ENCODE measurements at places on chromosomes 2 and 18.

DNA sequence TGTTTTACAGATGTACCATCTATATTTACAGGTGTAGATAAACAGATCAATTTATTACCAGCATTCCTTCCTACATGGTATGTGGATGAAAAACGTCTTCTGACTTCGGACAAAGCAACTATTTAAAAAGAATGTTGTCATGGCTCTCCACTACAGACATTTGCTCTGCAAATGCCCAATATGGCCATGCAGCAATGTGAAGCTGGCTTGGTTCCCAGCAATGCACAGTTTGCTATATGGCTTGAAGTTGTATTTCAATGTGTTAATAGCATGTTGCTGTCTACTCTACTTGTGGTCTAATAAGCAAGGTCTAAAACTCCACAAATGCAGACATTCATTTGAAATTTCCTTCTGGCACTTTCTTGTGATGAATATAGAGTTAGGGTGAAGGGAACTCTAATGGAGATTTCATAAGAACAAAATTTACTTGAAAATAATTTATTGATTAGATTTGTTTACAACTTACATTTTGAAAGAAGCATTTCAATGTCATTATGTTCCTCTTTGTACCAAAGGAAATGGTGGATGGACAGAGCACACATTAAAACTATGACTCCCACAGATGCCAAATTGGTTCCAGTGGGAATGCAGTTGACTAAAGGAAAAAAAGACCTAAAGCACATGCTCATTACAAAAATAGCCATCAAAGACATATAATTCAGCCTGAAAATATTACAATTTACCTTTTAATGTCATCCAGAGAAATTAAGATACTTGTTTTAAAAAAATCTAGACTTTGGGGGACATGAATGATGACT, 234.0 kb downstream of the DYM start:
- DNase-seq = no peak

DNA sequence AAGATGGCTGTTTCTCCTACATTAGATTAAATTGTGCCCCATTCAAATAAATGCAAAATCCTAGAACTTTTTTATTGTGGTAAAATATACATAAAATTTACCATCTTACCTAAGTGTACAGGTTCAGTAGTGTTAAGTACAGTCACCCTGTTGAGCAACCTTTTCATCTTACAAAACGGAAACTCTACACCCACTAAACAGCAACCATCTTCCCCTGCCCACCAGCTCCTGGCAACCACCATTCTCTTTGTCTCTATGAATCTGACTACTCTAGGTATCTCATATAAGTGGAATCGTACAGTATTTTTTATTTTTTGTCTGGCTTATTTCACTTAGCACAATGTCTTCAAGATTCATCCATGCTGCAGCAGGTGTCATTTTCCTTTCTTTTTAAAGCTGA, 53.0 kb downstream of the ASXL2 start:
- DNase-seq = no peak

DNA sequence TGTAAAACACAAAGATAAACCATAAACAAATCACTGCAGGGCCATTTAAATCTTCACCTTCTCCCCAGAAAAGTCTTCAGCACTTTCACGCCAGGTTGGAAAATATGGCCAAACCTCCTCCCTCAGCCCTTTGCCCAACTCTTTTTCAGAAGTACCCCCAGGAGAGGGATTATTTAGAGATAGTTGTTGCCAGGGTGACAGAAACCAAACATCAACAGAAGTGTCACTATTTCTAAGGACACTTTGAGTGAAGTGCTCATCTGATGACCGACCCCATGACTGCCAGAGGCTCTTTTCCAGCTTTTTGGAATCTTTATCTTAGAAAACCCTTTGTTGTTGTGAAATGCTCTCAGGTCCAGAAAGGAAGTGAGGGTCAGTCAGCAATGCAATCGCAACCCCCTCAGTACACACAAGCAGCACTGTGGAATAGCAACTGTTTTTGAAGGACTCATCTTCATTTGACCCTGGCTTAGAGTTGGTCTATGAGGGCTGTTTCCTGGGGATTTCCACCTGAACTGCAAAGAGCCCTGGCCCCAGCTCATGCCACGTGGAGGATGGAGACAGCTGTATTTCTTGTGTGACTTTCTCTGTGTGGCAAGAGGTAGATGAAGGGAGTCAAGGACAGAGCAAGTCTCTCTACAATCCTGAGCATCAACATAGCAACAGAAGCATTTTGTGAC, 114.0 kb upstream of the STON1 start:
- no peak for DNase-seq

- DNase-seq = no peak
Observed at GRCh38 chr18:76689646-76690264, 132.6 kb upstream of the ZNF236 start.

- DNase-seq = no peak
Observed at GRCh38 chr2:9375857-9376428, 47.4 kb downstream of the ITGB1BP1 start.

GRCh38 chr18:22783662-22784076, 149.5 kb upstream of the RBBP8 start:
- DNase-seq = no peak

GRCh38 chr2:218733171-218734021, 22.8 kb downstream of the TTLL4 start:
- DNase-seq = peak; percentile 96

Measured in renal cortical epithelial cell (primary cell).